CD8-positive, alpha-beta memory T cell (primary cell): ENCODE measurements at places on chromosomes 7 and 10. TPM values are rescaled to one million over a fixed set of nuclear protein-coding genes. Genes with fewer than 3 reads are reported as not detected.

Gene PRTFDC1
- 1.5 TPM for total RNA-seq

DNA sequence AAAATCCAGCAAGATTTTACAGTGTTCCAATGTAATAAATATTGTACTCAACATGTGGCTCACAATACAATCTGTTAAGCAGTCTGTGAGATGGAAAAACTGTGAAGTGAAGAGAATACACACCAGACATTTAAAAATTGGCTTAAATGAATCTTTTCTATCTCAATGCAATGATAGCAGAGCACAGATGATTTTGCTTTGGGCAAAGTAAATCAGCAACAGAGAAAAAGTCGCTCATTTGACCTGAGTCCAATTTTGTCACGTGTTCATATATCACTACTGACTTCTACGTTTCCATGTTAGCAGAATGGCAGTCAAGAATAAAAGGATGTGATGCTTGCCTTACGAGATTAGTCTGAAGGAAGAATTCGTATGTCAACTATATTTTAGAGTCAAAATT is 506.7 kb downstream of the POM121L12 start:
- H3K4me1 ChIP-seq: no peaks in the 10 kb centered on the region
- no peaks in the 10 kb centered on the region for H3K36me3 ChIP-seq
- no peak for DNase-seq
- H3K4me3 ChIP-seq: no peak overlapping the region
- H3K27me3 ChIP-seq: no peaks in the 10 kb centered on the region
- no peak overlapping the region for H3K27ac ChIP-seq

GRCh38 chr10:97876402-97876801 is 26.8 kb downstream of the GOLGA7B start:
- no peak overlapping the region for H3K4me3 ChIP-seq
- H3K36me3 ChIP-seq: no peaks in the 10 kb centered on the region
- DNase-seq: no peak
- H3K27ac ChIP-seq: no peak overlapping the region
- H3K27me3 ChIP-seq: no peaks in the 10 kb centered on the region
- no peaks in the 10 kb centered on the region for H3K4me1 ChIP-seq

Gene PON1
- not detected for total RNA-seq

Gene CD36
- 4.7 TPM for total RNA-seq

DNA sequence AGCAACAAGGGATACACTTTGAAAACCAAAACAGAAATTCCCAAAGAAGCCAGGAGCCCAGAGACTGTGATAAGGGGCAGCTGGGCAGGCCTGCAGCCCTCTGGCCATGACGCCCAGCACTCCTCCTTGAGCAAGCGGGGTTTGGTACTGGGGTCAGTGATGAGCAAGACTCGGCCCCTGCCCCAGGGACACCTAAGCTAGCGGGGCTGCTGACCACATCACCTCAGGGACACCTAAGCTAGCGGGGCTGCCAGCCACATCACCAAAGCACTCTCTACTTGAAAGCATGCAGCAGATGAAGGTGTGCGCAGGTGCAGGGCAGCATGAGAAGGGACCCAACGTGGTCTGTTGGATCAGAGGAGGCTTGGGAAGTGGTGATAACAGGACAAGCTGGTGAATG is 108.0 kb upstream of the PPP2R2D start:
- no peak overlapping the region for H3K4me3 ChIP-seq
- DNase-seq: no peak
- H3K4me1 ChIP-seq: no peaks in the 10 kb centered on the region
- no peak overlapping the region for H3K27ac ChIP-seq
- H3K36me3 ChIP-seq: no peaks in the 10 kb centered on the region

DNA sequence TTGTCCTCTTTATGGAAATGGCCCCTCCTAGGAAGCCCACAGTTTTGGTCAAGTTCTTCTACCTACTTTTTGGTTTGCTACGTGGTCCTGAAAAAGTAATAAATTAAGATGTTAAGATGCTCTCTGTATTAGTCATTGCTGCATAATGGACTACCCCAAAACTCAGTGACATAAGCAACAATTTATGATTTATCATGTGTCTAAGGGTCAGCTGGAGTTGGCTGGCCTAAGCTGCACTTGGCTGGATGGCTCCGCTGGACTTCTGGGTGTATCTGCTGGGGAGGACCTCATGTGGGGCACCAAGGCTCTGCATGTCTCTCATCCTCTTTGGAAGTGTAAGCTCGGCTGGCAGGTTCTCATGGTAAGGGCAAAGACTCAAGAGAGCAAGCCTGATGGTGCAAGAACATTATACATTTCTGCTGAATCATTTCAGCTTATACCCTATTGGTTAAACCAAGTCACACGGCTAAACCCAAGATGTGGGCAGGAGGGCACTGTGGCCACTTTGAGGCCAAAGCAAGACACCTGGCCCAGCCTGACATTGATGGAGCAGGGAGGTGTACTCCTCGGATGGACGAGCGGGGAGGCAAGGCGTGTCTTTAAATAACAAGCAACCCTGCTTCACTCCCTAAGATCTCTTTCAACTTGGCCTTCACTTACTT is 47.7 kb downstream of the TBXAS1 start:
- H3K4me3 ChIP-seq: no peak overlapping the region
- DNase-seq: no peak
- no peaks in the 10 kb centered on the region for H3K4me1 ChIP-seq
- H3K27ac ChIP-seq: no peak overlapping the region

GRCh38 chr10:27100813-27101347 is 586 bp upstream of the ANKRD26 start:
- H3K36me3 ChIP-seq: no peaks in the 10 kb centered on the region
- peaks cover 30% of the 10 kb centered on the region for H3K4me1 ChIP-seq
- peak overlapping the region; percentile 77 for H3K4me3 ChIP-seq
- DNase-seq: peak; percentile 56

Gene AQP1
- total RNA-seq: 0.15 TPM

DNA sequence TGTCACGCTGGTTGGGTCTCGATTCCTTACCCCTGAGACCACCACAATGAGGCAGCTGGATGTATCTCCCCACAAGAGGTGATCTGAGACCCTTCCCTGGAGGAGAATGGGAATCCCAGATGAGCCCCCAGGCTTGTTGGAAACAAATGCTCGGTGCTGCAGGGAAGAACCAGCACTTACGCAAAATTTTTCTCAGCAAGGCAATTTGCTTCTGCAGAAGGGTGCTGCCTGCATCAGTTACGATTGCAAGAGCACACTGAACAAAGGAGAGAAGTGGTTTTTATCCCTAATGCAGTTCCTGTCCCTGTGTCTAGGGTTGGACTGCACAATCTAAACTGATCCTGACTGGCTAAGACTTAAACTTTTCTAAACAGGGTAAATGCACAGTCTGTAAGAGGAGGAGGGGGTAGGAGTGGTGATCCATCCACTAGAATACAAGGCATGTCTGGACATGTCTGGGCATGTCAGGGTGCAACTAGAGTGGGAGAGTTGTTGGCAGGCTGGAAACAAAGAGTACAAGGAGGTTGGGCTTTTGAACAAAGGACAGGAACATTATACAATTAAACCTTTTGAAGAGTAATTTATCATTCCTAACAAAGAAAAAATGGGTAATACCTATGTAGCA is 114.9 kb upstream of the FAM3C start:
- H3K4me1 ChIP-seq: no peaks in the 10 kb centered on the region
- H3K36me3 ChIP-seq: no peaks in the 10 kb centered on the region
- H3K27me3 ChIP-seq: no peaks in the 10 kb centered on the region
- no peak overlapping the region for H3K27ac ChIP-seq
- no peak overlapping the region for H3K4me3 ChIP-seq
- no peak for DNase-seq

DNA sequence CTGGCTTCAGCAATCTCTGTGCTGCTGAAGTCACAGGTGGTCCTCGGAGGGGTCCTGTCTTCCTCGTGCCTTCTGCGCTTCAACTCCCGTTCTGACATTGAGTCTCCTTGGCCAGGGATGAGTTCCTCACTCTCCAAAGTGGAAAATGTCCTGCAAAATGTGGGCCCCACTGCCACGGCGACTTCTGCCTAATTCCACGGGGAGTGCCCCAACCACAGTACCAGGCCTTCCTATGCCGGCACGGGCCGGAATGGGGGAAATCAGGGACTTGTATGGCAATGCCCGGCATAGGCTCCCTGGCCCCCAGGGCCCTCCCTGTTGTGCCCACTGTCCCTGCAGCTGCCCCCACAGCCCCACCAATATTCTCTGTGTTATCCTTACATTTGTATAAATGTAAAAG is 420.5 kb downstream of the TCERG1L start:
- no peaks in the 10 kb centered on the region for H3K27me3 ChIP-seq
- no peaks in the 10 kb centered on the region for H3K36me3 ChIP-seq

DNA sequence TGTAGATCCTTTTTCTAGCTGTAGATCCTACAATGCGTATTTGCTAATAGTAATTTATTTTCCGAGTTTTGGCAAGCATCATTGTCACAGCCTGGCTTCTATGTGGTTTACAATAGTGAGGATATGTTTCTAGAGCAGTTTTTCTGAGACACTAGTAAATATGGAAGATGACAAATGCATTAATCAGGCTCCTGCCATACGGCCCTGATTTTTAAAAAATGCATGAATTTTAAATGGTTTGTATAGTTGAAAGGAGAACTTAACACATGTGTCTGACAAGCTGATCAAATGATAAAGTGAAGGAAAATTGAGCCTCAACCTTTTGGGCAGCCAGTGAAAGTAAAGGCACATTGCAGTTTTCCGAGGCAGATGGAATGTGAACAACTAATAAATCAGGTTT is 354.1 kb downstream of the EXOC4 start:
- no peaks in the 10 kb centered on the region for H3K27me3 ChIP-seq
- no peaks in the 10 kb centered on the region for H3K36me3 ChIP-seq
- H3K27ac ChIP-seq: no peak overlapping the region
- H3K4me1 ChIP-seq: no peaks in the 10 kb centered on the region

Gene ANKRD2
- not detected for total RNA-seq

Gene TEX47
- total RNA-seq: not detected

DNA sequence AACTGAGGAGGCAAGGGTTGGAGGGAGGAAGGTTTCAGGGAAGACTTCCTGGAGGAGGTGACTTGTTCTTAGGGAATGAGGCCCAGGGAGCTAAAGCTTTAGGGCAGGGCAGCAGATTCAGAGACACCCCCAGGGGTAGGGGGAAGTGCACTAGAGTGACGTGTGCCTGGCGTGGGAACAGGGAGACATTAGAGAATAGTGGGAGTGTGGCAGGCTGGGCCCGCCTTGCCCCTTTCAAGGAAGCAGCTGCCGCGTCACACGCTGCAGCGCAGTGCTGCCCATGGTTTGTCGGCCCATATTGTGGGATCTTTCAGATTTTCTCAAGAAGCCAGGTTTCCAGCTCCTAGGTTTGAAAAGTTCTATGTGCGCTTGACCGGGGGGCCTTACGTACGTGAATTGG is 139.4 kb downstream of the LHPP start:
- no peaks in the 10 kb centered on the region for H3K36me3 ChIP-seq
- DNase-seq: no peak
- H3K27me3 ChIP-seq: no peaks in the 10 kb centered on the region
- H3K27ac ChIP-seq: no peak overlapping the region
- H3K4me3 ChIP-seq: no peak overlapping the region

GRCh38 chr10:16116404-16117304 is 256.3 kb upstream of the MINDY3 start:
- no peak for DNase-seq
- H3K4me3 ChIP-seq: no peak overlapping the region
- no peaks in the 10 kb centered on the region for H3K4me1 ChIP-seq
- H3K27me3 ChIP-seq: no peaks in the 10 kb centered on the region

Gene FXYD4
- not detected for total RNA-seq

GRCh38 chr7:139845443-139845805 is 16.4 kb downstream of the TBXAS1 start:
- DNase-seq: no peak
- H3K27ac ChIP-seq: no peak overlapping the region
- H3K27me3 ChIP-seq: no peaks in the 10 kb centered on the region
- no peaks in the 10 kb centered on the region for H3K36me3 ChIP-seq
- H3K4me1 ChIP-seq: no peaks in the 10 kb centered on the region

Gene SPAM1
- not detected for total RNA-seq

DNA sequence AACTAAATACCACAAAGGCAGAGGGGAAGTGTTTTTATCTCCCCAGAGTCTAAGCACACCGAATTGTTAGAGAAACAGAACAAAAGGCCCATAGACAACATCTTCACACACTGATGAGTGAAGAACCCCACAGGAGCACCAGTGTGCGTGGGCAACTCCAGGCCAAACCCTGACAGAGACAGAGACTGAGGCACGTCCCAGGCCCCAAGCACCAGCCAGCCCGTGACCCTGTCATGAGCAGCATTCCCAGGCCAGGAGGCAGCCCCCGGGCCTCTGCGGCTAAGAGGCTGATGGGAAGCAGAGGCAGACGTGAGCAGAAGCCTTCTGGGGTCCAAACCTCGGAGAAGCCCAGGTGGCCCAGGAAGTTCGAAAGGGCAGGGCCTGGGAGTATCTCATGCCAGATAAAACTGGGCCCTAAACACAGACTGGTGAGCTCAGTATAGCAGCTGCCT is 184.4 kb downstream of the TCERG1L start:
- no peaks in the 10 kb centered on the region for H3K36me3 ChIP-seq
- no peaks in the 10 kb centered on the region for H3K27me3 ChIP-seq
- H3K27ac ChIP-seq: no peak overlapping the region
- no peak for DNase-seq
- no peaks in the 10 kb centered on the region for H3K4me1 ChIP-seq
- no peak overlapping the region for H3K4me3 ChIP-seq

GRCh38 chr10:133324198-133324792 is 12.4 kb downstream of the CALY start:
- peak; percentile 75 for DNase-seq
- no peak overlapping the region for H3K4me3 ChIP-seq
- no peaks in the 10 kb centered on the region for H3K36me3 ChIP-seq
- H3K27ac ChIP-seq: no peak overlapping the region
- peaks cover 36% of the 10 kb centered on the region for H3K27me3 ChIP-seq

GRCh38 chr10:122152544-122152943 is 118.6 kb upstream of the BTBD16 start:
- no peaks in the 10 kb centered on the region for H3K27me3 ChIP-seq
- no peaks in the 10 kb centered on the region for H3K4me1 ChIP-seq
- DNase-seq: no peak
- H3K4me3 ChIP-seq: no peak overlapping the region

Gene LOXL4
- total RNA-seq: not detected

Gene TMED4
- 78.8 TPM for total RNA-seq

- H3K4me3 ChIP-seq: no peak overlapping the region
- no peaks in the 10 kb centered on the region for H3K27me3 ChIP-seq
- no peaks in the 10 kb centered on the region for H3K36me3 ChIP-seq
- H3K4me1 ChIP-seq: no peaks in the 10 kb centered on the region
- no peak for DNase-seq
- H3K27ac ChIP-seq: no peak overlapping the region
Measured at GRCh38 chr10:36336315-36336714, 694.2 kb upstream of the FZD8 start.

DNA sequence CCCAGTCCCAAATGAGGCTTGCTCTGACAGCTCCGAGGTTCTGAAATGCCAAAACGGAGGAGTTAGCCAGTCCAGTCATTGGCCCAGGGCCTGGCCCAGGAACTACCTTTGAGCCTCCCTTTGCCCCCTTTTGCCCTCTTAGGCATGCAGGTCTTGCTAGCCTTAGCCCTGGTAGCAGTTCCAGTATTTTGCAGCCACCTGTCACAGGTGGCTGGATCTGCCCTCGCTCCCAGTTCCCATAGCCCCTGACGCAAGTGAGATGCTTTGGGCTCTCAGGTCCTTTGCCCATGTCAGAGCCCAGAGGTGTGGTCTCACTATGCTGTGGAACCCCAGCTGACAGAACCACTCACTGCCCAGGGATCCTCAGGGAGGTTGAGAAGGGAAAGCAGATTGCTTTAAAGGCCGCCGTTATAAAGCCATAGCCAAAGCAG is 42.0 kb downstream of the GPRIN2 start:
- H3K4me1 ChIP-seq: no peaks in the 10 kb centered on the region
- no peak for DNase-seq
- H3K4me3 ChIP-seq: no peak overlapping the region
- H3K36me3 ChIP-seq: no peaks in the 10 kb centered on the region
- H3K27ac ChIP-seq: no peak overlapping the region
- no peaks in the 10 kb centered on the region for H3K27me3 ChIP-seq
